ENCODE measurements at places on chromosomes 1 and 21.

DNA sequence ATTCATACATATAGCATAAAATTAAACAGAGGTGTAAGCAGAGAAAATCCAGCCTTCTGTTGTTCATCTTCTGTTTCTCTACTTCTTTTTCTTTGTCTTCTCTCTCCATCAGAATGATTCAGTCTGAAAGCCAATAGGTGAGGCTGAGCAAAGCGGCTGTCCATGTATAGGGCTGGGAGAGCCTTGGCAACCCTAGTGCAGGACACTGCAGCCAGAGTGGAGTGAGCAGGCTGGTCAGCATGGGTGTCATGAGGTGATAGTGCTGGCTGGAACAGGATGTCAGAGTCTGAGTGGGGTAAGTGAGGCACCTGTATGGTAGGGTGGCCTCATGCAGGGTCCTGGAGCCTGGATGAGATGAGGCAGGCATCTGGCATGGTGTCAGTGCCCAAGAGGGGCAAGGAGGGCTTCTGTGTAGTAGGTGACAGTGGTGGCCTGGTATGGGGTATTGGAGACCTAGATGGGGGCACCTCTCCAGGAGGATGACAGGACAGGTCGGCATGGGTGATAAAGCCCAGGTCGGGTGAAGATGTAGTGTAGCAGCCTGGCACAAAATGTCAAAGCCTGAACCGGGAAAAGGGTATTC, 45.5 kb upstream of the GTF2B start:
- no peak for DNase-seq

DNA sequence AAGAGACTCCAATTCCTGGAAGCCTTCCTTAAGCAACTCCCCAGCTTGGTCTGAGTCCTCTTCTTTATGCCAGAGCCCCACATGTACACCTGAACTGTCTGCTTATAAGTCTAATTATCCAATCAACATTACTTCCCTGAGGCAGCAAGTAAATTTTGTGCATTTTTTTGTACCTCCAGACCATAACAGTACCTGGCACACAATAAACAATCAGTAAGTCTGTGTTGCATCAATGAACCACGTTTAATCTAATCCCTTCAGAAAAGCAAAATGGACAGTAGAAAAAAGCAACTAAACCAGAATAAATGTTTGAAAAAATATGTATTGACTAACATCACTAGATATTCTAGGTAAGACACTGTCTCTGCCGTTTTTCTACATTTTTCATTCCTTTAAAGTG, 20.5 kb downstream of the MRPL39 start:
- DNase-seq = no peak

GRCh38 chr1:3858231-3858981, 1.1 kb downstream of the DFFB start:
- peak; percentile 52 for DNase-seq

GRCh38 chr1:11068600-11069473, 9.0 kb upstream of the SRM start:
- DNase-seq = no peak

- no peak for DNase-seq
These were observed 11.2 kb downstream of the PLA2G2F start for GRCh38 chr1:20150326-20150705.

DNA sequence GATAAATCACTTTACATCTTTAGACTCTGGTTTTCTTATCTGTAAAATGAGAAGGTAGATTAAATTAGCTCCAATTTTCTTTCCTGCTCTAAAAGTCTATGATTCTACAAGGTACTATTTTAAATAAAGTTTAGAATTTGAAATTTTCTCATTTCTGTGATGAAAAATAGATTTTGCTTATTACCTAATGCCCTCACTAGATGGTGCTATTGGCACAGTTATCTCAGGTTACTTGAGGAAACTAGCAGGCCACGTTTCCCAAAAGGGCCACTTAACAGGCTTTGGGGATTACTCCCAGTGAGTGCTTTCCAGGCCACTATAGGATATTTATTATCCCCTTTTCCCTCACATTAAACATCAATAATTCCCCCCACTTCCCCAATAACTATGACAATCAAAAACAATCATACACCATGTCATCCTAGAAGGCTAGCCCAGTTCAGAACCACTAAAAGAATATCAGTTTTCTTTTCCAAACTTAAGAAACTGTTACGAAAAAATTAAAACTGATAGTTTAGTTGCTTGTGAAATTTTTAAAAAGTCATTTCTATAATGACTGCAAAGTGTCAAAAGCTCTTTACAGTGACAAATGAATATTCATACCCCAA, 30.6 kb downstream of the OMA1 start:
- peak; percentile 64 for DNase-seq

DNA sequence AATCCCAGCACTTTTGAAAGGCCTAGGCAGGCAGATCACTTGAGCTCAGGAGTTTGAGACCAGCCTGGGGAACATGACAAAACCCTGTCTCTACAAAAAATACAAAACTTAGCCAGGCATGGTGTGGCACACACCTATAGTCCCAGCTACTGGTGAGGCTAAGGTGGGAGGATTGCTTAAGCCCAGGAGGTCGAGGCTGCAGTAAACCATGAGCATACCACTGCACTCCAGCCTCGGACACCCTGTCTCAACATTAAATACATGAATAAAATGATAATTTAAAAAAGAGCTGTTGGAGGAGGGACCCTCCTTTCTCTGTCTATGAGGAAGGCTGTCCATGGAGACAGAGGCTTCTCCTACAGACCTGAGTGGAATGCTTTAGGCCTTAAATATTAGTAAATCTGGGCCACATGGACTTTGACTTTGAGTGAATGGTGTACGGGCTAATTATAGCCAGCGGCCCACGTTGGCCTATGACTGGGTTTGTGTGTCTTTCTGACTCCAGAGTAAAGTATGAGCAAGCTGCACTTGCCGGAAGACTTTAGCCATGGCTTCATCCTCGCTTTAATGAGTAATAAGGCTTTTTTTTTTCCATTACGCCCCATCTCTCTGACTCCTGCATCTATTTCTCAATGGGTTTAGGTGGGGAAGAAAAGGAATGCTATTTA, 21.3 kb downstream of the RAB3B start:
- DNase-seq = no peak

DNA sequence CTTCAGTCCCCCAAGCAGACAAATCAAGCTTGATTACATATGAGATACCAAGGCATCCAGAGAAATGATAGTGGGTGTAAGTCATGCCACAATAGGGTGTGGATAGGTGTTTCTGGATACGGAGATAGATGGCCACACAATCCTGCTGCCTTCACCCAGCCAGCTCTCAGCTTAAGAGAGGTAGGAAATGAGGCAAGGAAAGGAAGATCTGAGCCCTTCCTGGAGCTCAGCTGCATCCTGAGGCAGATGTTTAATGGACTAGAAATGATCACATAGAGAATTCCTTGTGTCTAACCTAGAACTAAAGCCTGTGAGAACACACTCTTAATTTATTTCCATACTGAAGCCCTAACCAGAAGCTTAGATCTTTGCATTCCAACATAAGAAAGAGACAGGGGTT, 210.3 kb downstream of the ST6GALNAC3 start:
- DNase-seq = no peak

GRCh38 chr1:228018125-228018398, 11.3 kb downstream of the WNT3A start:
- DNase-seq = no peak

GRCh38 chr21:36681117-36681631, 17.7 kb upstream of the SIM2 start:
- DNase-seq = no peak

- DNase-seq = no peak
These were observed 17.2 kb downstream of the PPT1 start for GRCh38 chr1:40079774-40080400.

DNA sequence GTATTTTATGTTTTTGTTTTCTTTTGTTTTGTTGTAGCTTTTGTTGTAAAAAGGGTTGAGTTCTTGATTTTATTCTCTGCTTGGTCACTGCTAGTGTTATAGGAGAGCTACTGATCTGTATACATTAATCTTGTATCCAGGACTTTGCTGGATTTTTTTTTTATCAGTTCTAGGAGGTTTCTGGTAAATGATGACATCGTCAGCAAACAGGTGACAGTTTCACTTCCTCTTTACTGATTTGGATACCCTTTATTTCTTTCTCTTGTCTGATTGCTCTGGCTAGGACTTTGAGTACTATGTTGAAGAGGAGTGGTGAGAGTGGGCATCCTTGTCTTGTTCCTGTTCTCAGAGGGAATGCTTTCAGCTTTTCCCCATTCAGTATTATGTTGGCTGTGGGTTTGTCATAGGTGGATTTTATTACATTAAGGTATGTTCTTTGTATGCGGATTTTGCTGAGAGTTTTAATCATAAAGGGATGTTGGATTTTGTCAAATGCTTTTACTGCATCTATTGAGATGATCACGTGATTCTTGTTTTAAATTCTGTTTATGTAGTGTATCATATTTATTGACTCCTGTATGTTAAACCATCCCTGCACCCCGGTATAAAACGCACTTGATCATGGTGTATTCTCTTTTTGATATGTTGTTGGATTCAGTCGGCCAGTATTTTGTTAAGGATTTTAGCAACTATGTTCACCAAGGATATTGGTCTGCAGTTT, 905.7 kb downstream of the LTN1 start:
- DNase-seq = no peak

DNA sequence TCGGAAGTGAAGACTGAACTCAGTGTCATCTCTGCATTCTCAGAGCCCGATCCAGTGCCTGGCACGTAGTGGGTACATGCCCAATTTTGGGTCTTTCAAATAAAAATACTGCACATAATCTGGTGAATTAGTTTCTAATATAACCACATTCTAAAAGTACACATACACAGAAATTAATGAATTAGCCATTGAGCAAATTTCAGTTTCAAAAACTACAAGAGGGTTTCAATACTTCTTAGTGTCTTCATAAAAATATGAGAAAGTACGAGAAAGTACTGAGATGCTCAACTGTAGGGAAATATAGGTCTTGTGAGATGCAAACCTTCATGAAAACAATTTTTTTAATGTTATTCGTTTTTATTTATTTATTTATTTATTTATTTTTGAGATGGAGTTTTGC, 86.9 kb downstream of the SMYD2 start:
- DNase-seq = no peak

- no peak for DNase-seq
These were observed 51.7 kb downstream of the ABCA4 start for GRCh38 chr1:94068999-94069918.

GRCh38 chr1:150981177-150981804, 801 bp upstream of the ANXA9 start:
- DNase-seq = no peak

DNA sequence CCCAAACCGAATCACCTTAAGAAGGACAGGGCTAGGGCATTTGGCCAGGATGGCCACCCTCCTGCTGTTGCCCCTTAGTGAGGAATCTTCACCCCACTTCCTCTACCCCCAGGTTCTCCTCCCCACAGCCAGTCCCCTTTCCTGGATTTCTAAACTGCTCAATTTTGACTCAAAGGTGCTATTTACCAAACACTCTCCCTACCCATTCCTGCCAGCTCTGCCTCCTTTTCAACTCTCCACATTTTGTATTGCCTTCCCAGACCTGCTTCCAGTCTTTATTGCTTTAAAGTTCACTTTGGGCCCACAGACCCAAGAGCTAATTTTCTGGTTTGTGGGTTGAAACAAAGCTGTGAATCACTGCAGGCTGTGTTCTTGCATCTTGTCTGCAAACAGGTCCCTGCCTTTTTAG, 3.6 kb downstream of the BTG2 start:
- DNase-seq = no peak

DNA sequence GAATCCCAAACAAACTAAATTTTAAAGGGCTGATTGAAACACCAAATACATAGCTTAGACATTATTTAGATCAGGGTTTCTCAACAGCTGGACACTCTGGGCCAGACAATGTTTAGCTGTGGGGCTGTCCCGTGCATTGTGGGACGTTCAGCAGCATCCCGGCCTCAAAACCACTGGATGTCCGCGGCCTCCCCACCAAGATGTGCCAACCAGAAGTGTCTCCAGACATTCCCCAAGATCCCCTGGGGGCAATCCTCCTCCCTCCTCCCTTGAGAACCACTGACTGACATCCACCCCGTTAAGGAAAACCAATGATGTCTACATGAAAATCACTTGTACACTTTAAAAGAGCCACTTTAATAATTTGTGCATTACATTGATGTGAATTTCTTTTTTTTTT, 38.4 kb downstream of the CLSTN1 start:
- DNase-seq = no peak

DNA sequence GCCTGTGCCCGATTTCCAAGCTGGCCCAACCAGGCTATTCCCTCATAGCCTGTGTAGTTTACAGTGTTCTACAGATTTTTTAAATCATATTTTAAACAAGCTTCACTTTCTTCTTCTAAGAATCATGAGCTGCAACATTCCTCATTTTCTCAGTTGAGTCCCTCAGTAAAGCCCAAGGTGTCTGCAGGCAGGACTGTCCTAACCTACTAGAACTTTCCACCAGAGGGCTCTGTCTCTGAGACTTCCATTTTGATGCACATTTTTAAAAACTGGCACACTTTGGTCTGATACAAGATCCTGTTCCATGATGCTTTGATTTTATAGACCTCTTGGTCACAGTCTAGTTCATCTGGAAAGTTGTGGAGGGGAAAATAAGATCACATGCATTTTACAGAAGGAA, 21.6 kb upstream of the SLAMF6 start:
- peak; percentile 7 for DNase-seq

GRCh38 chr1:203056516-203056915, 29.3 kb downstream of the MYOG start:
- no peak for DNase-seq

DNA sequence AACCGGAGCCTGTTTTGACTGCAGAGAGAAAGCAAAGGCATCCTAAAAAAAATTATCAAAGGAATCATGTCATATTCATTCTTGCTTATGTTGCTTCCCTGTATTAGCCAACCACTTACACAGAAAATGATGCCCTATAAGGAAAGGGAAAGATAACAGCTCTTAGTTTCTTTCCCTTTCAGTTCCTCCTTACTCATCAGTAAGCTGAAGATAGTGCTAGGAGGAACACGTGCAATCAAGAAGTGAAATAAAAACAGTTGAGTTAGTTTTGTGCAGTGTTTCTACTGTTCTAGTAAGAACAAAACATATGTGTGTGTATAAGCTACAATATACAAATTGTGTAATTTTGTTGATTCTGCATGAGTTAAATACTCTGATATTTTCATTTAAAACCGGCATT, 45.3 kb upstream of the MTF2 start:
- no peak for DNase-seq

DNA sequence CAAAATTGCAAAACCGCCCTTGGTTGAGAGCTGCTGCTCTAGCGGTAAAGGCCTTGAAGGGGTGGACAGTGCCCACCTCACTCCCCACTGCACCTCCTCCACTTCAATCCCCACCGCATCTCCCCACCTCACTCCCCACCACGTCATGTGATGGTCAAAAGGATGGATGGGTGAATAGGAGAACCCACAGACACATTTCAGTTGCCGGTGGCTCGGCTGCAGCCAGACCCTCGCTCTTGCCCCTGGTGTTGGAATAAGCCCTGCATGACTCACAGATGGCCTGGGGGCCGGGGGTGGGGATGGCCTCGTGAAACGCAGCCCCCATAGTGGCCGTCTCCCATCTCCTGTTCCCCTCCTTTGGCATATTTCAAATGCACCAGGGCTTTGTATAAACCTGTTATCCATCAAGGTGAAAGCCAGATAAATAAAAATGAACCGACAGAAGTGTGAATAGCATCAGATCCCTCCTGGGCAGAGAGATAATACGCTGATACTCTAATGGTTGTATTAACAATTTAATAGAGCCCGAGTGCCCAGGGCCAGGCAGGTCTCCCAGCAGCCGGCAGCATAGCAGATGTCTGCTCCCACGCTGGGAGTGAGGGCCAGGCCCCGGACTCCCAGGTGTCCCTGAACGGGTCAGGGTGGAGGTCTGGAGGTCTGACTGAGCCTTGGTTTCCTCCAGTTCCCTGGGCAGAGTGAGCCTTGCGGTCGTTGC, 300.3 kb downstream of the NPHP4 start:
- DNase-seq = peak; percentile 70

GRCh38 chr1:18085387-18086074, 22.1 kb upstream of the IGSF21 start:
- DNase-seq = peak; percentile 23
